ENCODE measurements at places on chromosomes 2 and 18.

DNA sequence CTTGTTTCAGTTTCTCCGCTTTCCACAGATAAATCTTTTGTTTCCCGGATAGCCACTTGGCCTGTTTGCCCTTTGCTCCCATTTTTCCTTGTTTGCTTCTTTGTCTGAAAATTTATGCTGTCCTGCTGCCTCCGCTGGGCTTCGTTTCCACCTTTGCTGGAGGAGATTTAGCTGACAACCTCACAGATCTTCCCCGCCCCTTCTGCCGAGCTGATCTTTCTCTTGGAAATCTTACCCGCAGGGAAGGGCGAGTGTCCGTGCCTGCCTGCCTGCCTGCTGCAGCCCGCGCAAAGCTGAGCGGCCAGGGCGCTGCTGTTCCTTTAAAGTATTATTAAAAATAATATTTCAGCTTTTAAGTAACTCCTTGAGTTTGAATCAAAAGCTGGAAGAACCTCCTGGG is 1.4 kb upstream of the XRCC5 start:
- DNase-seq, result no peak

- no peak for DNase-seq
Observed at GRCh38 chr18:59072727-59073421, 66.8 kb upstream of the SEC11C start.

DNA sequence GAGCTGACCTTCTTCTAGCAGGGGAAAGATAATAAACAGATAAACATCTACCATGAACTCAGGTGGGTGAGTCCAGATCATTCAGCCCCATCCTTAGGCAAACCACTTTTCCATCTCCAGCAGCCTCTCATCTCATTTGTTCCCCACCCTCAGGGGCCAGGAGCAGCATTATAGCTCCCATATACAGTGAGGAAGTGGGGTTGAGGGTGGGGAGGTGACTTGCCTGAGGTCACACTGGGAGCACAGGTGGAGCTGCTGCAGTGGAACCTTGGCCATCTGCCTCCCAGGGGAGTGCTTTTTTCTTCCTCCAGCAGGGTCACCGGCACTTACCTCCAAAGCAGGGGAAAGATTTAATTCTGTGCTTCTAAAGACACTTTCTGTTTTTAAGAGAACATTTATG is 212.5 kb upstream of the SMAD2 start:
- DNase-seq, result no peak

- DNase-seq, result no peak
Observed at GRCh38 chr2:162155093-162155492, 3.0 kb upstream of the GCG start.

DNA sequence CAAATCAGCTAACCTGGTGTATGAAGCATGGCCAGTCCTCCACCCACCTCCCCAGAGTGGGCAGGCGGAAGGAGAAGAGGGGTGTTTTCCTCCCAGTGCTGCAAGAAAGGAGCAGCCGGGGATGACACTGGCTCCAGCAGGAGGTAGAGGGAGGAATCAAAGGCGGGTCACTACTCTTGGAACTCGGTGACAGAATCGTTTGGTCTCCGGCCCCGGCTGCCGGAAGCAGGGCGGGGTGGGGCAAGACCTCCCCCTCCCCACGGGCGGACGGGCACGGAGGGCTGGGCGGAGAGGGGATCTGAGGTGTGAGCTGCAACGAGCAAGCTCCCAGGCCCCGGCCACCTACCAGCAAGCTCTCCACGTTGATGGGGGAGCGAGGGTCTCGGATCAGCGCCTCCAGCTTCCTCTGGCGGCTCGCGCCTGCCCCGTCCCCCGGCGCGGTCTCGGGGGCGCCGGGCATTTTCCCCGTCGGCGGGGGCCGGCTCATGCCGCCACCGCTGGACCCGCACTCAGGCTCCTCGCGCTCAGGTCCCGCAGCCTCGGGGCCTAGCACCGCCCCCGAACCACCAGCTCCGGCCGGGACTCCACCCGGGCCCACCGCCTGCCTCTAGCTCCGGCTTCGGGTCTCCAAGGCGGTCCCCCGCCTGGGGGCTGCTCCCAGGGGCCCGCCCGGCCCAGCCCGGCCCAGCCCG is 640 bp downstream of the ROCK2 start:
- no peak for DNase-seq

DNA sequence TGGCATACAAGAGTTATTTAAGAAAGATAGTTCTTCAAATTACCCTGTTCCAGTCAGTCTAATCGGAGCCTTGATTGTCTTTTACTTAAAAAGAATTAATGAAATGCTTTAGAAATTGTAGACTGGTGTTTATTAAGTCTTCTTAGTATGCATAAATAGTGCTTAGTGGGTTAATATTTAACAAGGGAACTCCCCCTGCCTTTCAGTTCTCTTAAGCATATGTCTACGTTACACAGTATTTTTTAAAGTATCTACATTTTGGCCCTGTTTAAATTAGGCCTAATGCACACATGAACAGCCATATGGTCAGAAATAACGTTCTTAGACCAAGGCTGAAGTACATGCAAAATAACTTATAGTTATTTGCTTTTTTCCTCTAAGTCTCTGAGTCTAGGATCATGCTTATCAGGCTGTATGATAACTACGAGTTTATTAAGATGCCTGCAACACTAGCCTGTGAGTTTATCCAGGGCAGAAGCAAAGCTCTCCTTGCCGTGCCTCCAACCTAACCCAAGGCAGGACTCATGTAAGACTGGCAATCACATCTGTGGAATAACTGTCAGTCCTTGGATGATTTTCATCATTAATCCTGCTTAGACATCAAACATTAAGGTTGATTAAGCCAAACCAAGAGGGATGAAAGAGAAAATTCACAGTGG is 6.7 kb downstream of the BCL2 start:
- no peak for DNase-seq

All from GM18507 (cell line).